A549 (cell line): ENCODE measurements at places on chromosomes 1 and 21.

GRCh38 chr1:197619008-197619640 lies 156.2 kb downstream of the DENND1B start:
- DNase-seq: peak; percentile 31

GRCh38 chr21:31418377-31419001 lies 74.4 kb upstream of the TIAM1 start:
- DNase-seq: no peak

- no peak for DNase-seq
Measured at GRCh38 chr1:222163895-222164294, 384.0 kb downstream of the HHIPL2 start.

- DNase-seq: no peak
Measured at GRCh38 chr1:227759341-227760300, 24.4 kb downstream of the SNAP47 start.

DNA sequence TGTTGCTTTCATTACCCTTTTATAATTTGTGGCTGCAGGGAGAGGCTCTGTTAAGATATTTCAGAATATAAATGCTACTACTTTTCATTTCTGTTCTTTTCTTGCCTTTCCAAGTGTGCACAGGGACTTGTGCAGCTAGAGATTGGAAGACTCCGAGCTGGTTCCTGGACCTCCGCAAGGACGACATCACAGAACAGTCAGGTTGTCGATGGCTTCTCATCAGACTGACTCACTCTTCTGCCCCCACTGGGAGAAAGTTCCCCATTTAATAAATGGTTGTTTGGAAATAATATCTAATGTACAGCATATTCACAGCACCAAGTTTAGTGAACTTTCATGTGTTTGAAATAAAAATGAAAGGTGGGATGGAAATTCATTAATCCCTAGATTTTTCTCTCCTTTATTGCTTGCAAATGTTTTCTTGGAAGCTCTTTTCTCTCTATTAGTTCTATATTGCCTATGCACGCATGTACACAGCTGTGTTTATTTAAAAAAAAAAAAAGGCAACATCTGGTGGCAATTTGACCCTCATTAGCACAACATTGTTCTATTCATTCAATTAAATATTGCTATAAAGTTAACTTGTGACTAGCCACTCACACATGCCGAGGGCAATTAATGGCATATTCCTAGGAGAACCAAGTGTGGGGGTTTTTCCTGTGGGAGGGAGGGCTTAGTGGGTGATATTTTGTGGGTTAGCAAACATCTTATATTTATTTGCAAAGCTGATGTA lies 77.5 kb upstream of the L1TD1 start:
- DNase-seq: no peak

- DNase-seq: no peak
Measured at GRCh38 chr21:14084068-14084501, 126.7 kb downstream of the LIPI start.

DNA sequence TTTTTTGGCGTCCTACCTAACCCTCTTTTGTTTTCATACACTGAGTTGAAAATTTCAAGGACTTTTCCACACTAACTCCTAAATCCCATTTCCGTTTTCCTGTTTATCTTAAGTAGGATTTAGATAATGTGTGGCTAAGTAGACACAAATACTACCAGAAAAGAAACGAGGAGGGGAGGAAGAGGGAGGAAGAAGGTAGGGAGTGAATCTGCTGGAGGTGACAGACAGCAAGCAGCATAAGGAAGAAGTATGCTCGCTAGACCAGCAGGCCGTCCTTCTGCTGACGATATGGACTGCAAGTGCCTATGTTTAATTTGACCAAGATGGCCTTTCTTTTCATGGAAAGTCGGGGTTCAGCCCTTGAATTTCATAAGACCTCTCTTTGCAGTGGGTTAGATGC lies 256.9 kb upstream of the RAB4A start:
- no peak for DNase-seq

DNA sequence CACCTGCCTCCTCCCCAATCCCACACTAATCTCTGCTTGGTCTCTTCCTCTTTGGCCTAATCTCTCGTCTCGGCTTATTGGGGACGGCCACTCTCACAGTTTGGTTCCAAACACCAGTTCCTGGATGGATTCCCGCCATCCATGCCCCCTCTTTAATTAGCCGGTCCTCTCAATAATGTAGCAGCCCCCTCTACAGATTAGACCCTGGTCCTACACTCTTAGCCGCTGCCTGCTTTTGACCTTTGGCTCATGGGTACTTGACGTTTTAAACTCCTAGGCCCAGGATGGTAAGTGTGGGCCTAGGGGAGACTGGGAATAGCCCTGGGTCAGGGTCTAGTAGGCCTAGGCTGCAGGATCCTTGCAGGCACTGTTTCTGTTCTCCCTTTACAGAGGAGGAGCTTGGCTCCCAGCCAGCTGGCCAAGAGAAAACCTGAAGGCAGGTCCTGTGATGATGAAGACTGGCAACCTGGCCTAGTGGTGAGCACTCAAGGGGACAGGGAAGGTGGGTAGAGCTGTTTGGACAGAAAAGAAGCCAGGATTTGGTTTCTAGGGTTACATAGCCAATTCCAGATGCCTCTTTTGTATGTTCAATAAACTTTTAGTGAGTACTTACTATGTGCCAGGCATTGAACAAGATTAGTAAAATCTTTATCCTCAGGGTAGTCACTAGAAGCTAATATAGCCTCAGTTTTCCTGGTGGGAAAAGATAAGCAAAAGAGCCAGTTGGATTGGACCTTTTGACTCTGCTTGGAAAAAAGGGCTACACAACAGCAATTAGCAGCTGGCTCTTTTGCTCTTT lies 758 bp downstream of the RAD54L start:
- peak; percentile 30 for DNase-seq

DNA sequence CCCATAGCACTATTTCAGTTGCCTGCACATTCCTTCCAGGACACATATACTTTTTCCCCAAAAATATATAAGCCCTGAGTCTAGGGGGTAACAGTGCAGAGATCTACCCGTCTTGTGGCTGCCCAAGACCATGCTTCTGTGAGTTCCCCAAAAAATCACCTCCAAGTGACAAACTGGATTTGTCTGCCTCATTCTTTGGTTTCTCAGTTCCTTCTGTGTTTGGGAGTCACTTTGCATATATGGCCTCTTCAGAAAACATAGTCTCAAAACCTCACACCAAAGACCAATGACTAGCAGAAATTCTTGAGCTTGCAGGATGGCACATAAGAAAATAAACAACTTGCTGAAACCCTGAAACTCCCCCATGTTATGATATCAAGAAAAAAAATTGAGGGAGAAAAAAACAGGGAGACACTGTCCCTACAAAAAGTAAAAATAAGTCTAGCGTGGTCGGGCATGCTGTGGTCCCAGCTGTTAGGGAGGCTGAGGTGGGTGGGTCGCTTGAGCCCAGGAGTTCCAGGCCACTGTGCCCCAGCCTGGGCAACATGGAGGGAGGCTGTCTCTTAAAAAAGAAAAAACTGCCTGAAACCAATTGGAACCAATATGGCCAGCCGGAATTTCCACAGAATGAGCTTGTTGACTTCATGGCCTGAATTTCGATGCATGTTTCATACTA lies 8.0 kb downstream of the JMJD4 start:
- no peak for DNase-seq

DNA sequence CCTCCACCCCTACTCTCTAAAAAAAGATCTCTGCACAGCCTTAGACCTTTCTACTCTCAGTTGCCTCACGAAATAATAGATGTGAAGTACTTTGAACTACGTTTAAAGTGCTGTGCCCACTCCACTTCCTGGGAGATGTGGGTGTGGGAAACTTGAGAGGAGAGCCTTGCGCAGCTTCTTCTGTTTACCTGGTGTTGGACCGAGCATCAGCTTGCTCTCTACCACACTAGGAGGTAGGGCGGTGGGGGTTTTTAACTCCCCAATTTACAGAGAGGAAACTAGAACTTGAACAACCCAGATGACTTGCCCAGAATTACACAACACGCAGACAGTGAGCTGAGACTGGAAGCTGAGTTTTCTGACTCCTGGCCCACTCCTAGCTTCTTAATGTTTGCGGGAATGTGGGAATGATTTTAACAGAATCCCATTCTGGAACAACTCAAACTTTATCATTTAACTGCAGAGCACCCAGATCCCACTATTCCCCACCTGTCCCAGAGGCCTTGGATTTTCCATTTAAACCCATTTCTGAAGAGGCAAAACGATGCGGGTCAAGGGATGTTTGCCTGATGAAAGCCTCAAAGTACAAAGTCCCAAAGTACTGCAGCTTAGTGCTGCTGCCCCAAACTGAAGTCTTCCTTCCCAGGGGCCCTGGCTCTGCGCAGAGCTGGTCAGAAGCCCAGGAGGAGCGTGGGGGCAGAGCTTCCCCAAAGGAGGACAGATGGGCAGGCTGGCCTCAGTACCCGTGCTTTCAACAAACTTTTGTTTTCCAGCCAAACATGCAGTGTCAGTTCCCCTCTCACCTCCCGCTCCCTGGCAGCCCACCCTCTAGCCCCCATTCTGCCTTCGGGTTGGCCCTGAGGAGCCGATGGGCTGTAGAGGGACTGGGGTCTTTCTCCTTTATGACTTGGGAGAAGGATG lies 19.0 kb downstream of the BTG2 start:
- DNase-seq: no peak

- DNase-seq: no peak
Measured at GRCh38 chr1:107194380-107194779, 53.5 kb downstream of the NTNG1 start.

GRCh38 chr1:236979149-236979900 lies 24.9 kb downstream of the MT1HL1 start:
- no peak for DNase-seq

GRCh38 chr1:17591814-17592430 lies 52.4 kb downstream of the ARHGEF10L start:
- no peak for DNase-seq

DNA sequence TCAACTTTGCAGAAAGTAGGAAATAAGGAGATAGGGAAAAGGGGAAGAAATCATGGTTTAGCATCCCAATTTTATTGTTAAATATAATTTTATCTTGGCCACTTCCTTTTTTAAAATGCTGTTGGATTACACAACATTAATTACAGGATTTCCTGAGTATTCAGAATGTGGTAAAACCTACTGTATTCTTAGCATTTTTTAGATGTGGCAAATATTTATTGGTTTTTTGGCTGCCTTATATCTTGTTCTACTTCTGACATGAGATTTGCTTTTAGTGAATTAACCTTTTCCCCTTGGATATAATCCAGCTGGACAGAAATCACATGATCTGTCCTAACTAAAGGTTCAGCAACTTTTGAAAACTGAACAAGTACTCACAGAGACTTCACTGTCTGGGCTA lies 104.9 kb downstream of the PTGS2 start:
- DNase-seq: no peak

DNA sequence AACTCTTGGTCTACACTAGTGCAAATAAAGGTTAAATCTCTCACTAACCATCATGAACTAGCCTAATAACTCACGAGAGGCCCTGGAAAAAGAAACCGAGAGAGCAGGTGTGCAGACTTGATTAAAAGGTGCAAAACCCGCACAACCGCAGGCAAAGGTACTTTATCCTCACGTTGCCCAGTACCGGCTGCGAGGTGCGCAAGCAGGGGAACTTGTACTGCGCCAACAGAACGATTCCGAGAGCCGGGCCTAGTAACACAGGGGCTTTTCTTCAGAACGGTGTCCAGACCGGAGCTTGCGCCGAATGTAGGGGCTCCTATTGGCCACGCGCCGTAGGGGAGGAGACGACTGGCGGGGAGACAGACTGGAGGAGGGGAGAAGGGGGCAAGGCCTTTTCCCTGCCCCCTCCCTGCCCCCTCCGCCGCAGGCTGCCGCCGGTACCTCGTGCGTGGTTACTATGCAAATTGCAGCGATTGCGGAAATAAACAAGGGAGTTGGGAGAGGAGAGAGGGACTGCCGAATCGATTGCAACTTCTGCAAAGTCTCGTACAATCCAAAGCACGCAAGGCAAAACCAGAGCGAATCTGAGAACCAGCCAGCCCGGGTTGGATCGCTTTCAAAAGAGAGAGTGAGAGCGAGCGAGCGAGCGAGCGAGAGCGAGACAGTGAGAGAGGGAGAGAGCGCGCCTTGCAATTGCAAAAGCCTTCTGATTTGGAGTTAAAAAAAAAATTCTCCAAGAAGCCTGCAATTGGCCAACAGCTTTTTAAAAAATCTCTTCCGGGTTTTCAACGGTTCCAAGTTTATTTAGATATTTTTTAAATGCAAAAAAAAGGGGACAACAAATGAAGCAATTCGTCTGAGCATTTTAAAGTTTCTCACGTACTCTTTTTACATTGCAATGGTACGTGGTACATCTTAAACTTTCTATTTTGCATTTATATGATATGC lies 5.4 kb upstream of the NFIA start:
- peak; percentile 91 for DNase-seq

DNA sequence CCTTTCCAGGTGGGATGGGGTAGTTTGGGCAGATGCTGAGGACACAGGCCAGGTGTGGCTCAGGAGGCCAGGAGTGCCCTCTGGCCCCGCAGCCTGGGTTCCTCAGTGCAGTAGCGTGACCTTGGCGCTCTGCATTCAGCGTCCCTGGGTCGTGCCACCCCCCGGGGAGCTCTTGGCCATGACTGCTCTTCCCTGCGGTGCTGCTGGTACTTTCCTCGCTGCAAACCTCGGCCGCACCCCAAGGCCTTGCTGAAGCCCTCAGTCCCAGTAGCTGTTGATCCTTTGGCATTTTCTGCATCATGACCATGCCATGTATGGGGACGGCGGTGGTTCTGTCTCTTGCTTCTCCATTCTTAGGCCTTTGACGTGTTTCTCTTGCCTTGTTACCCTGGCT lies 13.8 kb downstream of the SLX9 start:
- no peak for DNase-seq

DNA sequence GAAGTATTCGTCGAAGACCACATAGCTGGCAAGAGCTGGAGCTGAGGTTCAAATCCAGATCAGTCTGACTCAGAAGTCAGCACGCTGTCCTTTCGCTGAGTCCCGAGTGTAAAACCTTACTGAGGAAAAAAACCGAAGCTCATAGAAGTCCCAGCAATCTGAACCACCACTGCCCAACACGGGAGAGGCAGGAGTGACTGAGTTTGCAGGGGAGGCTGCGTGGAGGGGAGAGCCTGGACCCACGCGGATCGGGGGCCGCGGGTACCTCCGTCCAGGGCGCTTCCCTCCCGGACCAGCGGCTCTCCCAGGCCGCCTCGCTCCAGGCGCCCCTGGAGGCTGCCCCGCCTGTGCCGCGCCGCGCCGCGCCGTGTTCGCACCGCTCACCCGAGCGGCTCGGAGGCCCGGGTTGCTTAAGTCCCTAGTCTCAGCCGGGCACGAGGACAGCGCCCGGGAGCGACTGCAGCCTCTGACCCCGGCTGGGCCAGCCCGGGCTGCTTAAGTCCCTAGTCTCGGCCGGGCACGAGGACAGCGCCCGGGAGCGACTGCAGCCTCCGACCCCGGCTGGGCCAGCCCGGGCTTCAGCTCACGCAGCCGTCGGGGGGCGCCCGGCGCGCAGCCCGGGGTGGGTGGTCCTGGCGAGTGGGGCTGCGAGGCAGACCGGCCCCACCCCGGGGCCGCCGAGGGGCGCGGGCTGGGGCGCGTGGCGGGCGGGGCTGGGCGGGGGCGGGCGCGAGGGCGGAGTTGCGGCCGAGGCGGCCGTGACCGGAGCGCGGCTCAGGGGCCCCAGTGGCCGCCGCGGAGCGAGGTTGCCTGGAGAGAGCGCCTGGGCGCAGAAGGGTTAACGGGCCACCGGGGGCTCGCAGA lies at the start of gene ADAMTSL4:
Gene ADAMTSL4 (plus strand): TSS at position 777 of the 864 bp plus-strand sequence. CDS start 2,881 bp downstream, outside the sequence.
- DNase-seq: peak; percentile 80

DNA sequence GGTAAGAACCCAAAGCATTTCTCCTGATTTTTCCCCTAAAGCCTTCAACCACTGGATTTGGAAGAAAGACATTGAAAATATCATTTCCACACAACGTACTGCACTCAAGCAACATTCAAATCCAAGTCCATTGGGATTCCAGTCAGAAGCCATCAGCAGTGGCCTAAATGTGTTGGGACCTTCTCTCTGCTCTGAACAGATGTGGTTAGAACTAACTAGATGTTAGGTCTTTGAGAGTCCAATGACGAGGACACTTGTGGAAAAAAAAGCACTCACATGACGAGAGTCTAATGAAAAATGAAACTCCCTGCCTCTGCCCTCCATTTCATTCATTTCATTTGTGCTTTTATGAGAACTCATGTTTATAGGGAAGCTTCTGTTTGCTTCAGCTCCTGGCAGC lies 382.3 kb downstream of the SIPA1L2 start:
- no peak for DNase-seq
